ENCODE measurements at places on chromosomes 2 and 18. TPM values are rescaled to one million over a fixed set of nuclear protein-coding genes. Genes with fewer than 3 reads are reported as not detected.
A peak's percentile ranks its signal among the peaks of the same experiment; 100 is the strongest.

The TRABD2A gene
- 18.0 TPM for polyA plus RNA-seq

The GALNT5 gene
- 14.3 TPM for polyA plus RNA-seq

The NT5DC4 gene
- polyA plus RNA-seq: 2.6 TPM

The SCN2A gene
- 2.4 TPM for polyA plus RNA-seq

The TSPYL6 gene
- 0.06 TPM for polyA plus RNA-seq

The IL1RN gene
- 0.39 TPM for polyA plus RNA-seq

The ANKRD62 gene
- 0.01 TPM for polyA plus RNA-seq

DNA sequence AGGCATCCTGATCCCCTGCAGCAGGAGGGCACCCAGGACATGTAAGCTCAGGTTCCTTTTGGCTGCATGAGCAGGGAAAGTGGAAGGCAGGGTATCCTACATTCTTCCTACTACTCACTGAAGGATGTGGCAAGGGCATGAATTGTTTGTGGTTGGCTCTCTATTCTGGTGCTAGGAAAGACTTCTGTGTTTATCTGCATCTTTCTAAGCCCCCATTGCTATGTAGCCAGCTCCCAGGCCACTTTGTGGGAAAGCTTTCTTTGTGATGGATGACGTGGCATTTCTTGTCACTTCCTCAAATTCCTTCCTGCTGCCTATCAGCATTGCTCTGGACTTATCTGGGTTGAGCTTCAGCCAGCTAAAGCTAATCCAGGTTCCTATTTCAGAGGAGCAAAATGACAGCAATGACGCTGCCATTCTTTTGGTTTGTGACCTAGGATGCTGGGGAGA lies 46.2 kb downstream of the MEIS1 start:
- H3K36me3 ChIP-seq: peaks cover 4% of the 10 kb centered on the region
- no peak overlapping the region for H3K27ac ChIP-seq
- no peak overlapping the region for H3K4me3 ChIP-seq
- peak; percentile 48 for DNase-seq

GRCh38 chr2:9725106-9725505 lies 94.3 kb upstream of the YWHAQ start:
- no peaks in the 10 kb centered on the region for H3K36me3 ChIP-seq
- no peak for DNase-seq
- no peaks in the 10 kb centered on the region for H3K27me3 ChIP-seq
- no peak overlapping the region for H3K4me3 ChIP-seq
- H3K27ac ChIP-seq: no peak overlapping the region

GRCh38 chr2:120832296-120833070 lies 96.8 kb downstream of the GLI2 start:
- H3K36me3 ChIP-seq: no peaks in the 10 kb centered on the region
- no peak overlapping the region for H3K27ac ChIP-seq
- peaks cover 2% of the 10 kb centered on the region for H3K27me3 ChIP-seq
- no peak for DNase-seq

- H3K4me1 ChIP-seq: no peaks in the 10 kb centered on the region
- no peaks in the 10 kb centered on the region for H3K27me3 ChIP-seq
- H3K36me3 ChIP-seq: no peaks in the 10 kb centered on the region
- H3K27ac ChIP-seq: no peak overlapping the region
Observed at GRCh38 chr2:39640107-39640506, 25.6 kb upstream of the TMEM178A start.

DNA sequence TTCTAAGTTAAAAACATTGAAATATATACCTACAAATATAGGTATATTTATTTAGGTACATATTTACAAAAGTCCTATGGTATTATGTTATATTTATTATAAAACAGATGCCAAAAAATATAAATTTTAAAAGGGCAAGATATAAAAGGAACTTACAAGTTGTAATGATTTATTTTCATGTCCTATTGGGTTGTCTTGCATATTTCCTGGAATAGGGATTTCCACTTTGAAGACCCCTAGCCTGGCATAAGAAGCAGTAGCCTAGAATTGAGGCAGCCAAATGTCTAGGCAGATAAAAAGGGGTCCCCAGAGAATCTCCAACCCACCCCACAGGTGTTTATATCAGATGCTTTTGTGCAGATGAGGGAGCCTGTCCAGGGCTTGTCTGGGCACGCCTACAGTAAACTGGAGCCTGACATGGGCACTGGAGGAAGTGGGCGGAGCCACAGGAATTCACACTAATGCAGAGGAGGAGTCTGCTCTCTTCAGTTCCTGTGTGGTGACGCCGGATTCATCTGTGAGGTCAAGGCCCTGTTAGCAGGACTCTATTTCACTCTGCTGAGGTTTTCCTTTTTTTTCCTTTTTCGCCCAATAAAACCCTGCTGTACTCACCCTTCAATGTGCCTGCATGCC lies 1088.9 kb upstream of the PIK3C3 start:
- H3K4me1 ChIP-seq: no peaks in the 10 kb centered on the region
- no peaks in the 10 kb centered on the region for H3K27me3 ChIP-seq
- H3K36me3 ChIP-seq: no peaks in the 10 kb centered on the region

DNA sequence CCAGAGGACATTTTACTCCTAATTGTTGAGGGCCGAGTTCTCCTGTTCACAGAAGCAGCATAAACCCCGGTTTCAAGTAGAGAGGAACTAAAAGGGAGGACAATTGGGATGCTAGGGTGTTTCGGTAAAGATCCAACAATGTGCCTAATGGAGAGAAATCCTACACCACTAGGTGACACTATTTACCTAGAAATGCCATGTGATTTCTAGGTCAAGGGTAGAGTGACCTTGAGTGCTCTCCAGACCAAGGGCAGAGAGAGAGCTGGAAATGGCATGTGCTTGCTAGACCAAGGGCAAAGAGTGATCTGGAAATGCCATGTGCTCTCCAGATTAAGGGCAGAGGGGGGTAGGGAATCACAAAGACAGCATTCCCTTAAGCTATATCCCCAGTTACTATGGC lies 472.0 kb downstream of the DCDC2C start:
- no peaks in the 10 kb centered on the region for H3K36me3 ChIP-seq
- H3K4me1 ChIP-seq: no peaks in the 10 kb centered on the region
- no peak for DNase-seq
- no peak overlapping the region for H3K4me3 ChIP-seq

- no peak for DNase-seq
- H3K36me3 ChIP-seq: no peaks in the 10 kb centered on the region
- no peak overlapping the region for H3K27ac ChIP-seq
- no peaks in the 10 kb centered on the region for H3K27me3 ChIP-seq
- no peak overlapping the region for H3K4me3 ChIP-seq
Observed at GRCh38 chr2:236631281-236631855, 61.7 kb downstream of the ACKR3 start.

DNA sequence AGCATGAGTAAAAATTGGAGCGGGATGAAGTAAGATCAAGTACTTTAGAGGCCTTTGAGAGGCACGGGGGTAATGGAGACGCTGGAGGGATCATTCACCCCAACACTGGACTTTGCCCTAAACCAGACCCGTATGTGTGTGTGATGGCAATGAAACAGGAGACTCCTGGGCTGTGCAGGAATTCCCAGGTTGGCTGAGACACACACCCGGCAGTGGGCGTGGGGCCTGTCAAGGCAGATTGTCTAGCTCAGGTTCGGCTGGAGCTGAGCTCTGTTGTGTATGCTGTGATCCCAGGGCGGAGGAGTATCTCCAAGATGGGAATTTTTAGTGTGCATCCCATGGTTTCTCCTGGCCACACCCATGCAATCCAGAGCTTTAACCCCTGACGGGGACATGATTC lies 83.2 kb upstream of the MC2R start:
- H3K4me3 ChIP-seq: no peak overlapping the region
- no peaks in the 10 kb centered on the region for H3K36me3 ChIP-seq
- H3K27me3 ChIP-seq: no peaks in the 10 kb centered on the region

GRCh38 chr2:151978709-151979108 lies 120.1 kb downstream of the CACNB4 start:
- no peaks in the 10 kb centered on the region for H3K36me3 ChIP-seq
- no peak for DNase-seq
- peaks cover 3% of the 10 kb centered on the region for H3K4me1 ChIP-seq
- H3K27ac ChIP-seq: no peak overlapping the region

GRCh38 chr2:172093416-172094293 lies 8.3 kb downstream of the DLX1 start:
- H3K4me3 ChIP-seq: no peak overlapping the region
- no peak for DNase-seq
- no peaks in the 10 kb centered on the region for H3K36me3 ChIP-seq
- H3K27ac ChIP-seq: no peak overlapping the region

DNA sequence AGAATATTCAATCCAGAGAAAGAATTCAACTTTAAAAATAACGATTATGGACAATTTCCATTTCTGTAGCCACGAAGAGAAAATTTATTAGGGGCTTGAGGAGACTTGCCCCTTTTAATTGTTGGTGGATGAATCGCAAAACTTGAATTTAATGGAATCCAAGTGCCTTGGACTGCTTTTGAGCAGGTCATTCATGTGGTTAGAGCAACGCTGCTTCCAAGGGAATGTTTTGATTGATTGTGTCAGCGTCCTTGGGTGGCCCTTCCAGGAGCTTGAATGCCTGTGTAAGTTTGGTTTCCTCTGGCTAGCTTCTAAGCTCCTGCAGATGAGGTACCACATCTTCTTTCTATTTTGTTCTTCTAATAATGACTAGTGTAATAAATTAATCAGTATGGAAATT lies 213.4 kb downstream of the LTBP1 start:
- no peak for DNase-seq
- H3K4me1 ChIP-seq: no peaks in the 10 kb centered on the region
- no peak overlapping the region for H3K4me3 ChIP-seq
- H3K27ac ChIP-seq: no peak overlapping the region

GRCh38 chr2:38497670-38498037 lies 105.1 kb downstream of the HNRNPLL start:
- H3K27me3 ChIP-seq: no peaks in the 10 kb centered on the region
- DNase-seq: peak; percentile 29
- H3K4me1 ChIP-seq: peaks cover 7% of the 10 kb centered on the region
- H3K36me3 ChIP-seq: no peaks in the 10 kb centered on the region
- H3K4me3 ChIP-seq: no peak overlapping the region

- no peak for DNase-seq
- no peak overlapping the region for H3K27ac ChIP-seq
- no peak overlapping the region for H3K4me3 ChIP-seq
- peaks cover 3% of the 10 kb centered on the region for H3K36me3 ChIP-seq
- no peaks in the 10 kb centered on the region for H3K4me1 ChIP-seq
Observed at GRCh38 chr2:30492619-30493018, 45.6 kb downstream of the LCLAT1 start.

- no peak overlapping the region for H3K27ac ChIP-seq
Observed at GRCh38 chr2:195559431-195559914, 97.6 kb upstream of the SLC39A10 start.

DNA sequence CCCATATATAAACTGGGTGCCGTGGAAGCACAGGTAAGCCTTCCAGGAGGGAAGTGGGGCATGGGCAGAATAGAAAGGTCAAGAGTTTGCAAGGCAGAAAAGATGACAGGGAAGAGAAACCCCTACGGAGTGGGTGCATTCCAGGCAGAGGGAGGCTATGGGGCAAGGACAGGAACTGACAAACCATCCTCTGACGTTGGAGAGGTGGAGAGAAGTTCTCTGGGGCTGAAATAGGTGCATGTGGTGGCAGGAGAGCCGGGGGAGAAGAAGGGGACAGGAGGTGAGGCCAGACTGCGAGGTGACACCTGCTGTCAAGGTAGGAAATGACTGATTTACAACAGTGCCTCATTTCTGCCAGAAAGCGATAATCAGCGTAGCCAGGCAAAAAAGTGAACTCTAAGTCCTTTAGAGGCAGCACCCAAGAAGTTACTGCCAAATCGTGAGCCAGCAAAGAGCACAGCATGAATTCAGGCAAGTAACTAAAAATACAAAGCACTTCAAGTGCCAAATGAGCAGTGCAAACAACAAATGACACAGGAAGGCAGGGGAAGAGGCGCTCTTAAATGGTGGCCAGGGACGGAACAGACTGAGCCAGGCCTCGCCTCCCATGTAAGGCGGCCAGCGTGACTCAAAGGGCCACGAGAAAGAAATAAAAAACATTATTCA lies 113.3 kb upstream of the ACVR1C start:
- no peaks in the 10 kb centered on the region for H3K27me3 ChIP-seq
- no peak overlapping the region for H3K4me3 ChIP-seq
- no peak overlapping the region for H3K27ac ChIP-seq
- H3K4me1 ChIP-seq: peaks cover 16% of the 10 kb centered on the region
- DNase-seq: no peak
- H3K36me3 ChIP-seq: peaks cover 6% of the 10 kb centered on the region

DNA sequence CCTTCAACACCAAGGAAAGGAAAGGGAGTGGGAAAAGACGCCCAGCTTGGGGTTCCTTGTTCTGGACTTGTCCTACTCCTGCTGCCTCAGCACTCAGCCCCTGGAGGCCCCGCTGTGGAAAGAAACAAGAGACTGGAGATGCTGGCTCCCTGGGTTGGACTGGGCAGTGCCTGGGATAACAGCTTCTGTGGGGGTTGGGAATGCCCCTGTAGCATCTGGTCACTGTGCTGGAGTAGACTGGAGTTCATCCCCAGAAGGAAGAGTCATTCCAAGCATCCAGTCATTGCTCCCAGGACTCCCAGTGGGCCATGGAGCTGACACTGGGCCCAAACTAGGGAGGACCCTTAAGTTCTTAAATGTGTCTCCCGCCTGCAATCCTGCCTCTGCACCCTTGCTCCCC lies 129.3 kb upstream of the HAAO start:
- peaks cover 48% of the 10 kb centered on the region for H3K4me1 ChIP-seq
- H3K36me3 ChIP-seq: no peaks in the 10 kb centered on the region
- H3K27ac ChIP-seq: no peak overlapping the region
- DNase-seq: no peak
- no peak overlapping the region for H3K4me3 ChIP-seq

All from large intestine (tissue), 12 donors.